Cardiac fibroblast (primary cell): ENCODE measurements at places on chromosomes 5 and 9.
A peak's percentile ranks its signal among the peaks of the same experiment; 100 is the strongest.

- DNase-seq: peak; percentile 50
Measured at GRCh38 chr5:157390551-157391297, 69.3 kb upstream of the NIPAL4 start.

GRCh38 chr5:11878814-11879213, 25.4 kb downstream of the CTNND2 start:
- no peak for DNase-seq

DNA sequence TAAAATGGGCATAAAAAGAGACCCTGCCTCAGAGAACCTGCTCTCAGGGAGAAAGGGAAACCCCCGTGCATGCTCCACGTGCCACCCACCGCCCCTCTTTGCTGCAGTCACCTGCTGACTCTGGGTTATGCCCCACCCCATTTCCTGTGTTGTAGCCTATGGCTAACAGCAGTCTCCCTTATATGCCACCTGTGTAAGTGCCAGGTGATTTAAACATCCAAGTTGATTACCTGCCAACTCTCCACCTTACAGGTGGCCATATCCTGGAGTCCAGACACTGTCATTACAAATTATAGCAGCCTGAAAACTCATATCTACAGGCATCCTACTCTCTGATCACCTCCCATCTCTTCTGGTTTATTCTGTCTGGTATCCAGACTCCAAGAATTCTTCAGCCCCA, 242.6 kb downstream of the HSPA4 start:
- no peak for DNase-seq

DNA sequence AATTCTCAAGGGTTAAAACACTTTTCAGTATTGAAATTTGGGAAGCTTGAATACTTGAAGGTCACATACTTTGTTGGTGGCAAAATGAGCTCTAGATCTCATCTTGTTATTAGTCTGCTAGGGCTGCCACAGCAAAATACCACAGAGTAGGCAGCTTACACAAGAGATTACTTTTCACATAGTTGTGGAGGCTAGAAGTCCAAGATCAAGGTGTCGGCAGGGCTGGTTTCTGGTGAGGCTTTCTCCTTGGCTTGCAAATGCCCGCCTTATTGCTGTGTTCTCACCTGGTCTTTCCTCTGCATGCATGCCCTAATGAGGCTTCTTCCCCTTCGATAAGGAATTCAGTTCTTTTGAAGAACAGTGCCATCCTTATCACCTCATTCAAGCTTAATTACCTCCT, 270.8 kb upstream of the ANKRD55 start:
- no peak for DNase-seq

DNA sequence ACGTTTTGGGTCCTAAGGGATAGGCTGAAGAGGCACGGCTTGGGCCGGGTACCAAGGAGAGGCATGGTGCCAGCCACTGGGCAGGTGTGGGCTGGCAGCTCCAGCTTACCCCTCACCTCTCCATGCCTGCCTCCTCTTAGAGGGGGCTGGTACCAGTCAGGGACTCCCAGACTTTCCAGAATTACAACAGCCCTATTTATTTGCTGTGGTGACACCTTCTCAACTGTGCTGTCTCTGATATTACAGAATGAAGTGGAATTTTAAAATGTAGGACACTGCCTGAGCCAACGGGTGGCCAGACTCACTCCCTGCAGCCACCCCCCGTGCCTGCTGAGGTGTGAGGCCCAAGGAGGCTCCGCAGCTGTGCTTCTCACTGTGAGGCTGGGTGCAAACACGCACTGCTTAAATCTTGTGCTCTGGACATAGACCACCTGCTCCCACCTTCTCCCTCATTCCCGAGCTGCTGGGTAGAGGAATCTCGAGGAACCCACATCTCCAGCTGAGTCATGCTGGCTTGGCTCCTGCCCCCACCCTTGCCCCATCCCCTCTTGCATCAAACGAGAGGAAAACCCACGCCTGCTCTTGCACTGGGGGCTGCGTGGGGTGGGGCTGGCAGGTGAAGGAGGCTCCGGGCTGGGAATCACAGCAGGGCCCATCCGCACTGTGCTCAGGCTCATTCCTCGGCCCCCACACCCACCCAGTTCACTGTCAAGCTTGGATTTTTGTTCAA, 47.9 kb downstream of the PRRT1B start:
- no peak for DNase-seq

GRCh38 chr9:135223831-135224230, 136.4 kb downstream of the OLFM1 start:
- DNase-seq: no peak

- peak; percentile 57 for DNase-seq
Measured at GRCh38 chr5:142360607-142361120, 35.8 kb upstream of the SPRY4 start.

- no peak for DNase-seq
Measured at GRCh38 chr9:95606489-95607350, 89.9 kb upstream of the PTCH1 start.

DNA sequence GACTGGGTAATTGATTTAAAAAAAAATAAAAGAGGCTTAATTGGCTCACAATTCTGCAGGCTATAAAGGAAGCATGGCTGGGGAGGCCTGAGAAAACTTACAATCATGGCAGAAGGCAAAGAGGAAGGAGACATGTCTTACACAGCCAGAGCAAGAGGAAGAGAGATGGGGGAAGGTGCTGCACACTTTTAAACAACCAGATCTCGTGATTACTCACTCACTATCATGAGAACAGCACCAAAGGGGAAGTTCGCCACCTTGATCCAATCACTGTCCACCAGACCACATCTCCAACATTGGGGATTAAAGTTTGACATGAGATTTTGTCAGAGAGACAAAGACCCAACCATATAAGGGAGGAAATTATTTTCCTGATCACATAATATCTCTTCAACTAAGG, 138.8 kb upstream of the NR4A3 start:
- no peak for DNase-seq

DNA sequence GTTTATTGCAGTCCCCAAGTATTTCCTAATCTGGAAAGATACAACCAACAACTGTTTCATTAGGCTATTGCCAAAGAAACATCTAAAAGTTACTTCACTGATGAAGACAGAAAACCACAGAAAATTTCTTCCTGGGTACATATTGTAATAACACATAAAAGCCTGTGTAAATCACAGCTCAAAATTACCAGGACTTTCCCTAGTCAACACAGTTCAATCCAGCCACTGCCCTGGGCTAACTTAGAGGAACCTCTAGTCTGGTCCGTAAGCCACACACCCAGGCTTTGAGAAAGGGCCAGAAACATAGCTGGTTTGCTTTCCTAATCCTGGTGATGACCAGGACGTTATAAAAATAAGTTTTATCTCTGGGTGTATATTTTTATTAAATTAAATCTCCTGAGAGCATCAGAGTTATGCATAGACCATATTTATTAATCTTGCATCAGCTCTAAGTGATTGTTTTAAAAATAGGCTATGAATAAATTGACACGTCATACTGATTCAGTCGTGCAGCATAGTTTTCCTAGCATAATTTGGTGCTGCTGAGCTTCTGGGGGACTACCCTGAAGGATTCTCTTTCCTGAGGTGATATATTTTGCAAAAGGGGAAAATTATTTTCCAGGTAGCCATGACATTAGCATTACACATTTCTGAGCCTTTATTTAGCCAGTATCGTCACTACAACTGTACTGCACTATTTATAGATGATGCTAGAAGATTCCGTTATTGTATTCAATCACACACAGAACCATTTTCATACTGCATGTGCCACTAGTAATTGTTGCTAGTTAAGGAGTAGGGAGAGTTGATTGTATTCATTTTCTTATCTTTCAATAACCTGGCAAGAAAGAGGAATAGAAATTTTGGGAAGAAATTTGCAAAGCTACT, 12.6 kb upstream of the MUSK start:
- peak; percentile 93 for DNase-seq

DNA sequence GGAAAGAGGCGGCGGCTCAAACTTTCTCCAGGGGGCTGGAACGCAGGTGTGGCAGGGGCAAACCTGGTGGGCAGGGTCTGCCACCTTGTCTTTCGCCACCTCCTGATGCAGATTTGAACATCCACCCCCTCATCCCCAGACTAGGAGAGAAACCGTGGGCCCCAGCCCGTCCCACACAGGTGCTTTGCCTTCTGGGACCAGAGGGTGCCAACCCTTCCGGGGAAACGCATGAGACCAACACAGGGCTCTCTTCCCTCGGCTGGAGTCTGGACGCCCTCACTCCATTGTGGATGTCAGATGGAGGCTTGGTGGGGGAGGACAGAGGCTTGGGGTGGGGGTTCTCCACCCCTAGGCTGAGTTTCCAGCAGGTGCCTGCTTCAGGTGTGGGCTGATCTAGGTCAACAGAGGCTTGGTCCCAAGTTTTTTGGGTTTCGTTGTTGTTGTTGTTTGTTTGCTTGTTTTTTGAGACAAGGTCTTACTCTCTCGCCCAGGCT, 9.5 kb downstream of the C9orf50 start:
- no peak for DNase-seq

- DNase-seq: no peak
Measured at GRCh38 chr5:126591549-126591948, 3.5 kb downstream of the ALDH7A1 start.

GRCh38 chr5:177133853-177134696, 502 bp downstream of the NSD1 start:
- peak; percentile 48 for DNase-seq

DNA sequence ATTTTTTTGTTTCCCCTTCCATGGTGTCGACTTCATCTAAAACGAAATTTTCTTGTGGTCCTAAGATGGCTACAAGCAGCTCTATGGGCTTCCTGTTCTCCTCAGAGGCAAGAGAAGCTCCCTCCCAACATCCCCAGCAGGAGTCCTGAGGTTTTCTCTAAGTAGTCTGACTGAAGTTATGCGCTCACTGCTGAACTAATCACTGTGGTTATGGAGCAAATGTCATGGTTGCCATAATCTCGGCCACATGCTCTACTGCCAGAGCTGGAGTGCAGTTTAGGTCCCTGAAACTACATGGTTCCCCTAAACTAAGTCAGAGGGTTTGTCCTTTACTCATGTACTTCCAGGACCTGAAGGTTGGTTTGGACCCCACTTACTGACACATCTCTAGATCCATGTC, 68.0 kb upstream of the MAMDC2 start:
- no peak for DNase-seq

- DNase-seq: peak; percentile 52
Measured at GRCh38 chr5:132704875-132705274, 31.1 kb downstream of the IL4 start.

DNA sequence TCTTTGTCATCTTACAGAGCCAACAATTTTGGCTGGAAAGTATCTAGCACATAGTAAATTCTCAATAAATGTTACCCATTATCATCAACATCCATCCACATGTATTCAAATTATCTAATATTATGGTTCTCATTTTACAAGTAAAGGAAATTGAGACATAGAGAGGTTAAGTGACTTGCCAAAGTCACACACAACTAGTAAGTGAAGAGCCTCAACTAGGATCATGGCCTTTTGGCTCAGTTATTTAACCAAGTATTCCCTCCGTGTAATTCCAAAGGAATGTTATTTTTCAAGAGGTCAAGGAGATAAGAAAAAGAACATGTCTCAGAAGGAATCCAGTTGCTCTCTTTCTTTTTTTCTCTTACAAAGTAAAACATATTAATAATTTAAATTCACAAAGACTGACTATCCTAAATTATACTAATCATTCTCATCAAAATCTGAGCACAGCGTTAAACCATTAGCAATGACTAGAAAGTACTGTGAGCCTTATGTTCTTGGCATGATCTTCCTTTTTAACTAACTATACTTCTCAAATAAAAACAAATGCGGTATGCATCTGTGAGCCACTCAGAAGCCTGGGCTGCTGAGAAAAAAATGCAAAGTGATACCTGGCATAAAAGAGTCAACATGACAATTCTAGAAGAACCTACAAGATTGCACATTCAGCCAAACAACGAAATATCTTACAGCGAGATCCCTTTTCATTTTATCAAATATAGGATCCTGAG, 350.9 kb downstream of the GLIS3 start:
- DNase-seq: peak; percentile 83

DNA sequence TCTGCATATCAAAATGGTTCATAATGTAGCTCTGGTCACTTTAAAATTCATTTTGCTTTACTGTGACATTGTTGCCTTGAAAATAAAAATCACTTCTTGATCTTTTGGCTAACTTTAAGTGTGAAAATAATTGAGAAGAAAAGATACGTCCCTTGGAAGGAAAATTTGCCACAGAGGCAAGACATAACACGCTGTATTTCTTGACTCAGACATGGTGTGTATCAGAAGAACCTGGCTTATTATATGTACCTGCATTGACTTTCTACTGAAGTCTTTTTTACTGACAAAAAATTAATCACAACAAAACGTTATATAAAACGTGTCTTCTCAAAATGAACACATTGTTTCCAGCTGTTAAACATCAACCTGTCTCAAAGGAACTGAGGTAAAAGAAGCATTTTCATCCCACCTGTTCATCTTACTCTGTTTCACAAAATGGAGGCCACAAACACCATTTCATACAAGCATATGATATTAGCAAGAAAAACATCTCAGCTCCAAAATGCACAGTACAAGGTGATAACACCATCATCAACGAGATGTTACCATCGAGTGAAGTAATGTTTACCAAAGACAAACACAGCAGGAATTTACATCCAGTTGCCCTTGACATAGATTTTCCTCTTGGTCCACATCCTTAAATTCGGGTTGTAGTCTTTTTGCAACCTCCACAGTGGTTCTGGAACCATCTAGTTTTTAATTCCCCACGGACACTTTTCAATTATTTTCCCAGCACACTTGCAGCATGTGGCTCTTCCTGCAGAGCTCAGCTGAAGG, 179.9 kb downstream of the GLIS3 start:
- DNase-seq: no peak

DNA sequence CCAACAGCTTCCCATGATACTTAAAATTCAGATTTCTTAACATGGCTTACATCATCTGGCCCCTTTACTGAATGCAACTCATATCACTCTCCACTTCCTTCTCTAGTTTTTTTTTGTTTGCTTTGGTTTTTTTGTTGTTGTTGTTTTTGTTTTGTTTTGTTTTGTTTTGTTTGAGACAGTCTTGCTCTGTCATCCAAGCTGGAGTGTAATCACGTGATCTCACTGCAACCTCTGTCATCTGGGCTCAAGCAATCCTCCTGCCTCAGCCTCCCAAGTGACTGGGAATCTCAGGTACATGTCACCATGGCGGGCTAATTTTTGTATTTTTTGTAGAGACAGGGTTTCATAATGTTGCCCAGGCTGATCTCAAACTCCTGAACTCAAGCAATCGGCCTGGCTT, 41.4 kb downstream of the CPLANE1 start:
- no peak for DNase-seq

DNA sequence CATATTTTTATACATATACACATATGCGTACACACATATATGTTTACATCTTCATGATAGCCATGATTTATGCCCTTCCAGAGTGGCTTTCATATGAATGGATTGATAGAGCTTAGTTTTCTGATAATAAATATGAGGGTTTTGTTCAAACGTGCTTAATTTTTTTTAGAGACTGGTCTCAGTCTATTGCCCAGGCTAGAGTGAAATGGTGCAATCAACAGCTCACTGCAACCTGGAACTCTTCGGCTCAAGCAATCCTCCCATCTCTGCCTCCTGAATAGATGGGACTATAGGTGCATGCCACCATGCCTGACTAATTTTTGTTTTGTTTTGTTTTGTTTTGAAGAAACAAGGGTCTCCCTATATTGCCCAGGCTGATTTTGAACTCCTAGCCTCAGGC, 48.6 kb upstream of the ZSWIM6 start:
- DNase-seq: no peak
